CD4-positive, alpha-beta T cell treated with Interleukin-17A for 4 hours (primary cell): ENCODE measurements at places on chromosomes 13 and 19.

GRCh38 chr19:49907745-49908446 is 11.2 kb upstream of the IL4I1 start:
- no peak for DNase-seq

- no peak for DNase-seq
Observed at GRCh38 chr13:99902657-99903056, 68.9 kb downstream of the ZIC5 start.

DNA sequence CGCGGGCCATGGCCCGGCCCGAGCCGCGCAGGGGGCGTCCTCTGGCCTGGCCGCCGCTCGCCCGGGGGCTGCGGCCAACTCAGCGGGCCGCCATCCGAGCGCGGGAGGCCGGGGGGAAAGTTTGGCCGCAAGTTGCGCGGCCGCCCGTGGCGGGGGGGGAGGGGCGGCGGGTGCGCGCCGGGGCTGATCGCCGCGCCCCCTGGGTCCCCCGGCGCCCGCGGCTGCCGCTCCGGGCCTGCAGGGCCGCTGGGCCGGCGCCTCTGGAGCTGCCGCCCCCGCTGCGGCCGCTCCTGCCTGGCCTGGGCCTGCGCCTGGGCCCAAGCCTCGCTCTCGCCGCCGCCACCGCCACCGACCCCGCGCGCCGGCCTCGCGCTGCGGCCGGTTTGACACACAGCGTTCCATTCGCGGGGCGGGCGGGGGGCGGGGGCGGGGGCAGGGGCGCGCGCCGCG is at the start of gene NR2F6:
NR2F6 (minus strand) TSS at position 385 of the 450 bp plus-strand sequence. CDS start 699 bp downstream, outside the sequence.
- DNase-seq: no peak

DNA sequence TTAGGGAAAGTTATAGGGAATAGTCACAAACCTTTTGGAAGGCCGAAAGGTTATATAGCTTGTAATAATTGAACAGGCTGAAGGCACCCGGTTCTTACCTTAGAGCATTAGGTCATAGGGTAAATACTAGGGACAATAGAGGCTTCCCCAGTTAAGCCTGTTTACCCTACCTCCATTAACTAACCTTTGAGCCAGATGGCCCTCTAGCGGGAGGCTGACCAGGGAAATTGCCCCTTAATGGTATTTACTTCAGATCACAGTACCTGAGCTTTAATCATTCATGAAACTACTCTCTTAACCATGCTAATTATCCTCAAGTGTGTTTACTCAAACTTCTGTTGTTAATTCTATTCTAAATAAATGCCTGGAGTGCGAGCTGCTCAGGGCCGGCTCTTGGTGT is 20.4 kb upstream of the ZNF83 start:
- no peak for DNase-seq

DNA sequence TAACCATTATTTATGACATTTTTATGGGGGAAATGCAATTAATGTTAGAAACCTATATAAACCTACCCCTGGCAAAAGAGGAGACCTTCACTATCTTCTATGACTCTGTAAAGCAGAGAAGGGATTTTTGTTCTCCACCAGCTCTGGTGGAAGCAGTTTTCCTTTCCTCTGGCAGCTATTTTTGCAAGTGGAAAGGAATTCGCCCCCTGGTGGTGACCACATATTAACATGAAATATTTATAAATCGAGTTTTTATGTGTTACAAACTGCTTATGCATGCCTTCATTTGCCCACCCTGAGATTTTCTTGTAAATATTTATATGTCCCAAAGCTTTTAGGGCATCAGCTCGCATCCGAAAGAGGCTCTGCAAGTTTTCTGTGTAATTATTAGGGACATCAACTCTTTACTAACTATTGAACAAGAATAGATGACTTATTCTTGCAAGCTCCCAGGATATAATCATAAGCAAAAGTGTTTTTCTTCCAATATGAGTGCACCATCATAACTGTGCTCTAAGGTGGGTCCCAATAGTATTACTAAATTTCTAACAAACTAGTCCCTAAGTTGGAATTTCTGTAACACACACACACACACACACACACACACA is 62.4 kb downstream of the SERTM1 start:
- DNase-seq: peak; percentile 54

GRCh38 chr13:74203576-74203975 is 69.4 kb upstream of the KLF12 start:
- no peak for DNase-seq

DNA sequence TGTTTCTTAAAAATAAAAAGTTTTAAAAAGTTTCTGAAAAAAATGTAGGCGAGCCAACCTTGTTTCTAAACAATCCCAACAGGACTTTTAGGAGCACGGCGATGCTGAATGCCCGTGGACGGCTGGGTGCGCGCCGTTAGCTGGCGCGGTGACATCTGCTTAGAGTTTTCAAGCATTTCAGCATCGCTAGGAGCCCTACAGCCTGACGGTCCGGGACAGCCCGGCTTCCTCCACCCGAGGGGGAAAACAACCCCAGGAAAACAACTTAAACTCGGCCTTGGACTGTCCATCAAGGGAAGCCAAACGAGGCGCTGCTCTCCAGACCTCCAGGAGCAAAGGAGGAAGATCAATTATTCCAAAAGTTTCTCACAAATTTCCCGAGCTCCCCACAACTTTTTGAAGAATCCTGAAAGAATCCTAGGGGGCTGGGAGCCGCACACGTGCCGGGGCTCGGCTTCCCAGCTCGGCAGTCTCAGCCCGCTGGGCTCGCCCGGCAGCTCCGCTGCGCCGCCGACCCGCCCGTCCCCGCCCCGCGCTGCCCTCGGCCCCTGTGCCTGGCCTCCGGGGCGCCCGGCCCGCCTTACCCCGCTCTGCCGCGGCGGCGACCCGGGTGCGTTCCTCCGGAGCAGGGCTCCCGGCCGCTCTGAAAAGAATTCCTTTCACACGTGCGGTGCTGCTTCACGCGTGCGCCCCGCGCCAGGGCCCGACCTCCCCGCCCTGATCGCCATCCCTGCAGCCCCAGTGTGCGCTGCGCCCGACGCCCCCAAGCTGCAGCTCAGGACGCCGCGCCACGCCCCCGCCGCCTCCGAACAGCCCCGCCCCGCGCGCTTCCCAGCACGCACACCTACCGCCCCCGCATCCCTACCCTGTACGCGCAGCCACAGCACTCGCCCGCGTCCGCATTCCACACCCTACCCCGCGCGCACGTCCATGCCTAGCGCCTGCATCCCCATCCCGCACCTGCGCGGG is at the start of gene GJA3:
GJA3 (minus strand) TSS at position 747 of the 969 bp plus-strand sequence. CDS start 17,764 bp downstream, outside the sequence.
- DNase-seq: peak; percentile 67

DNA sequence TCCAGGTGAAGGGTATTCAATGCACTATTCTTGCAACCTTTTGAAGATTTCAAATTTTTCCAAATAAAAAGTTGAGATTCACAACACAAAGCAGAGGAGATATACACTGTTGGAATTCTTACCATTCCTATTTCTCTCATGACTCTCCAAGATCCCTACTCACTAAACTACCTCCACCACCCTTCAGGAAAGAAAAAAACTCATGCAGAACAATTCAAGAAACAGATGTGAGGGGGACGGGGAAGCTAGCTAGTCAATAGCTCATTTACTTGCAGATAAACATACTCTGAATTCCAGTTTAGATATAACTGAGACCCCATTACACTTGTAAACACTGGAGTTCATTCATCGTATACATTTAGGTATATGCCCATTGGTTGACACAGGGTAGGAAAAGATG is 90.0 kb upstream of the SERP2 start:
- no peak for DNase-seq

GRCh38 chr19:53594811-53595509 is 36.8 kb upstream of the DPRX start:
- no peak for DNase-seq

- no peak for DNase-seq
Observed at GRCh38 chr13:46698014-46698413, 98.9 kb downstream of the ESD start.

- DNase-seq: no peak
Observed at GRCh38 chr19:42560731-42561130, 32.5 kb upstream of the CEACAM1 start.

- no peak for DNase-seq
Observed at GRCh38 chr13:110391273-110391672, 84.2 kb downstream of the COL4A2 start.

GRCh38 chr13:60273971-60274527 is 110.3 kb upstream of the DIAPH3 start:
- DNase-seq: no peak

- no peak for DNase-seq
Observed at GRCh38 chr19:46040125-46040524, 677 bp downstream of the IGFL4 start.

GRCh38 chr13:78586706-78587105 is 16.6 kb downstream of the POU4F1 start:
- no peak for DNase-seq

GRCh38 chr13:45909089-45909488 is 57.5 kb upstream of the SIAH3 start:
- DNase-seq: no peak

DNA sequence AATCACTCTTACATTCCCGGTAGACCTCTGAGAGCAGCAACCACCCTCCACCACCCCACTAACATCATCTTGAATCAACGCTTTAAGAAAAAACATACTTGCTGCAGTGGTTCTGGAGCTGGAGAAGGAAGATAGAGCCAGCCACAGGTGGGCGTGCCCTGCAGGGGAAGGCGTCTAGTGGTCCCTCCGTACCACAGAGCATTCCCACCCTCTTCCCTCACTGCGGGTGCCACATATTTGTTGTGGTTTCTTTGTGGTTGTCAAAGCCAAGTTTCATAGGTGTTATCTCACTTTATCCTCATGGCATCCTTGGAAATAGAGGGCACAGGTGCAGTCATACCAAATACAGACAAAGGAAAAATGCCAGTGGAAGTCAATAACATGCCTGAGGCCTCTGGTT is 22.2 kb downstream of the COL4A2 start:
- DNase-seq: no peak

- no peak for DNase-seq
Observed at GRCh38 chr19:41420101-41420880, 6.9 kb downstream of the B3GNT8 start.

GRCh38 chr13:44620057-44620456 is 43.9 kb upstream of the TSC22D1 start:
- DNase-seq: no peak

- peak; percentile 91 for DNase-seq
Observed at GRCh38 chr19:12639901-12640613, 26.5 kb downstream of the MAN2B1 start.

GRCh38 chr13:93231867-93232266 is 5.3 kb downstream of the GPC6 start:
- no peak for DNase-seq

DNA sequence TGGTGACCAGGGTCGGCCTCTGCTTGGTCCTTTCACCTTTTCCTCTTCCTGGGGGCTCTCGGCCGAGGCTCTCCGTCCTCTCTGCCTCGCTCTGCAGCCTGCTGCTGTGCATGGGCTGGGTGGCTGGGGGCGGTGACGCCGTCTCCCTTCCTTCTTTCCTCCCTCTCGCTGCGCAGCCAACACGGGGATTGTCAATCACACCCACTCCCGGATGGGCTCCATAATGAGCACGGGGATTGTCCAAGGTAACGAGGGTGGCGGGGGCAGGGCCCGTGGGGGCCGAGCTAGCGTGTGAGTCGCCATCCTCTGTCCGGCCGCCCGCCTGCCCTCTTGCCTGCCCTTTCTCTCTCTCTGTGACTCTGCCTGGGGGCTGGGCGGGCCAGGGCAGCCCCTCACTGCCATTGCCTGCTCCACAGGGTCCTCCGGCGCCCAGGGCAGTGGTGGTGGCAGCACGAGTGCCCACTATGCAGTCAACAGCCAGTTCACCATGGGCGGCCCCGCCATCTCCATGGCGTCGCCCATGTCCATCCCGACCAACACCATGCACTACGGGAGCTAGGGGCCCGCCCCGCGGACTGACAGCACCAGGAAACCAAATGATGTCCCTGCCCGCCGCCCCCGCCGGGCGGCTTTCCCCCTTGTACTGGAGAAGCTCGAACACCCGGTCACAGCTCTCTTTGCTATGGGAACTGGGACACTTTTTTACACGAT is 7.1 kb downstream of the YIPF2 start:
- DNase-seq: no peak
